ENCODE measurements at places on chromosomes 4 and X.

DNA sequence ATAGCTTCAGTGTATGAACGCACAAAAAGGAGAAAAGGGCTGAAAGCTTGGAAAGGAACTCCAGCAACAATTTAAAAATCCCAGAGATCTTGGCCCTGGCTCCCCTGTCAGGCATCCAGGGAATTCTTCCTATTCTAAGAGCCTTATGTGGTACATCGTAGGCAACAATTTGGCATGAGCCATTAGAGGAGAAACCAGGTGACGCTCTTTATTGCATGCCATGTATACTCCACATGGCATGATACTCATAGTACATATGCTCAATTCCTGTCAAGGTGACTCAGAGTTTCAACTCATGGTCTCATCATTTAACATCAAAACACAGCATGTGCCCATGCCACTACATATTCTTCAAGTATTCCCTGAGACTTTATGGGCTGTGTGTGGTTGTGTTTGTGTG, 191.3 kb downstream of the OR13H1 start:
- H3K27ac ChIP-seq = no peak overlapping the region
- no peaks in the 10 kb centered on the region for H3K4me1 ChIP-seq
- no peak overlapping the region for H3K4me3 ChIP-seq
- H3K36me3 ChIP-seq = peaks cover 30% of the 10 kb centered on the region

DNA sequence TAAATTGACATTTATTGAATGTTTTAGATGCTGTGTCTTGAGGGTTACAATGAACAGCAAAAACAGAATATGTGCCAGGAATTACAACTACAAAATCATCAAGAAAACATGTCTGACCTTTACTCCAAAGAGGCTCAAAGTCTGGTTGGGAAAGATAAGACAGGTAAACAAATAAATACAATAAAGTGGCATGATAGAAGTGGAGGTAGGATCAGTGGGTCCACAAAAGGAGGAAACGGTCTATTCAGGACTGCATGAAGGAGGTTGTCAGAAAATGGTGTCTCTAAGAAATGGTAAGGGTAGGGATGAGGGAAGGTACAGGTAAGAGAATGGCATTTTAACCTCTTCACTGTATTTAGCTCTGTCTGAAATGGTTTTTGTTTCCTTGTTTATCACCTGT, 3.8 kb downstream of the ARHGEF38 start:
- H3K4me3 ChIP-seq = no peak overlapping the region
- H3K36me3 ChIP-seq = no peaks in the 10 kb centered on the region
- no peak for DNase-seq
- peaks cover 6% of the 10 kb centered on the region for H3K27me3 ChIP-seq
- no peak overlapping the region for H3K27ac ChIP-seq

GRCh38 chr4:129583868-129584267, 487.9 kb downstream of the C4orf33 start:
- no peak overlapping the region for H3K4me3 ChIP-seq
- no peaks in the 10 kb centered on the region for H3K27me3 ChIP-seq
- no peaks in the 10 kb centered on the region for H3K36me3 ChIP-seq
- H3K4me1 ChIP-seq = no peaks in the 10 kb centered on the region

DNA sequence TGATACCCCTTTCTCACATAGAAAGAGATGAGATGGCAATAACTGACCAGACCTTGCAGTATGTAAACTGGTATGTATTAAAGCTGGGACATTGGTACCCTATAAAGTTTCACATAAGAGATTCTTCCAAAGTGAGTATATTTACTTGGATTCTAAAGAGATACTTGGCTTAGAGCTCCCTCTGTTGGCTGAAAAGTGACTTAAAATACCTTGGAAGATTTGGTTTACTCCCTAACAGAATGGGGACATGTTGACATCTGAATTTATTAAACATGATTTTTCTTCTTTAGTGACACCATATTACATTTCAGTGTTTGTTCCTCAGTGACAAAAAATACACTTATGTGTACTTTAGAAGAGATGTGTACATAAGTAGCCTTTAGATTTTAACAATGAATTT, 47.9 kb upstream of the RGN start:
- H3K36me3 ChIP-seq = no peaks in the 10 kb centered on the region
- H3K27ac ChIP-seq = no peak overlapping the region
- DNase-seq = no peak
- H3K4me3 ChIP-seq = no peak overlapping the region
- no peaks in the 10 kb centered on the region for H3K27me3 ChIP-seq
- H3K4me1 ChIP-seq = no peaks in the 10 kb centered on the region

- H3K4me3 ChIP-seq = no peak overlapping the region
- H3K27me3 ChIP-seq = no peaks in the 10 kb centered on the region
- no peaks in the 10 kb centered on the region for H3K36me3 ChIP-seq
- peaks cover 3% of the 10 kb centered on the region for H3K4me1 ChIP-seq
- DNase-seq = no peak
Measured at GRCh38 chrX:22184096-22184495, 88.6 kb upstream of the CBLL2 start.

DNA sequence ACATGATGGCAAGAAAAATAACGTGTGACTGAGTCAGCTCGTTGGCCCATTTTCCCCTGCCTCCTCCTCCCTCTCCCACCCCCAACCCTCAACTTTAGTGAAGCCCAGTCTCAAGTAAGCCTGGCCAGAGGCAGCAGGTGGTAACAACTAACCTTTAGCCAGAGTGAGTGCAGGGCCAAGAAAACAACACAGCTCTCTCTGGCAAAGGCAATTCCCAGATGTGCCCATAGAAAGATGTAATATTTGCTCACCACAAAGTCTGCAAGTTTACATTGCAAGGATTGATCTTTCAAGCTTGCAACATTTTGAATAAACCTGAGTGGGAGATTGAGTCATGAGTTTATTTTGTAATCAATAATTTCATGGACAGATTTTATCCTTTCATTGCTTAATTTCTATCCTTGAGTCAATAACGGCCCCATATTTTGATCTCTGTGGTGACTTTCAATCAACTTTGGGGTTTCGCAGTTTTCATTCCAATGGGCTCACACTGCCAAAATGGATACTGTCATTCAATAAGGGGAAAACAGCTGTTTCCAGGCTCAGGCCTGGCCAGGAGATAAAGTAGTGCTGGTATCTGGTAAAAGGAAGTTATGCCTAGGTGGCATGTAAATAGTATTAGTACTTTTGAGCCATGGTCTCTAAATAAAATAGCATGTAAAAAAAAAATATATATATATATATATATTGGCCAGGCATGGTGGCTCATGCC, 130.7 kb upstream of the TMEM164 start:
- no peak for DNase-seq
- no peak overlapping the region for H3K27ac ChIP-seq
- no peaks in the 10 kb centered on the region for H3K4me1 ChIP-seq
- no peak overlapping the region for H3K4me3 ChIP-seq

DNA sequence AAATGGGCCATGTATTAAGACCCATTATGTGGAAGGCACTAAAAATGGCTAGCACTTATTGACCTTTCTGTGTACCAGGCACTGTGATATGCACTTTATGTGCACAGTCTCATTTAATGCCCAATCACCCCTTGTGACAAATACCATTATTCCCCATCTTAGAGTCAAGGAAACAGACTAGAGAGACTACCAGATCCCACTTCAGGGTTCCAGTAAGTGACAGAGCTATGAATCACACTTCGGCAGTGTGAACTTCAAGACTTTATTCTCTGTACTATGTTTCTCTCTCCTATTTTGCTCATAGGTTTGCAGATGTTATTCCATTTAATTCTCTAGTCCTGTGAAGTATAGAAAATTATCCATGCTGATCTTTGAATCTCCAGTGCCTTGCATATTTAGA, 107.0 kb downstream of the NFKB1 start:
- H3K4me1 ChIP-seq = peaks cover 72% of the 10 kb centered on the region
- DNase-seq = no peak
- no peak overlapping the region for H3K27ac ChIP-seq

GRCh38 chrX:13684361-13684760, 4.6 kb upstream of the RAB9A start:
- no peak overlapping the region for H3K4me3 ChIP-seq
- no peak overlapping the region for H3K27ac ChIP-seq
- no peak for DNase-seq
- H3K27me3 ChIP-seq = no peaks in the 10 kb centered on the region

DNA sequence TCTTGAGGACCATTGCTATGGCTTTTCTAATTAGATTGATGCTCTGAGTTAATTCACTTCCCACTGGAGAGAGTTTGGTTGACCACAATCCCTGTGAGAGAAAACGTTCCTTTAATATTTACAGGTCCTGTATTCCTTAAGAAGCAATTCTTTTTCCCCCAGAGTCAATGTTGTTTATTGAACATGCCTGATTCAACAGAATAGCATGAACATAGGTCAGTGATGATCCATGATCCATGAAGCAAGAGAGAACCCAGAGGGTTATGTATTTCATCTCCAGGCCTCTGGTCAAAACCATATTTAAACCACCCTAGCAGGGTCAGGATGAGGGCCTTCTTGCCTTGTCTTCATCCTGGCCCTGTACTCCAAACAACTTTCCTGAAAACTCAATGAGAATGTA, 39.4 kb upstream of the EFHC2 start:
- H3K27ac ChIP-seq = no peak overlapping the region
- H3K27me3 ChIP-seq = no peaks in the 10 kb centered on the region
- no peak overlapping the region for H3K4me3 ChIP-seq

GRCh38 chr4:102717448-102718092, 43.2 kb downstream of the MANBA start:
- H3K4me1 ChIP-seq = peaks cover 6% of the 10 kb centered on the region
- H3K4me3 ChIP-seq = no peak overlapping the region
- no peaks in the 10 kb centered on the region for H3K27me3 ChIP-seq
- no peak overlapping the region for H3K27ac ChIP-seq
- no peak for DNase-seq
- H3K36me3 ChIP-seq = peaks cover 31% of the 10 kb centered on the region

- H3K4me1 ChIP-seq = peaks cover 19% of the 10 kb centered on the region
- H3K27me3 ChIP-seq = no peaks in the 10 kb centered on the region
- DNase-seq = no peak
Measured at GRCh38 chr4:102492531-102493241, 8.5 kb upstream of the NFKB1 start.

DNA sequence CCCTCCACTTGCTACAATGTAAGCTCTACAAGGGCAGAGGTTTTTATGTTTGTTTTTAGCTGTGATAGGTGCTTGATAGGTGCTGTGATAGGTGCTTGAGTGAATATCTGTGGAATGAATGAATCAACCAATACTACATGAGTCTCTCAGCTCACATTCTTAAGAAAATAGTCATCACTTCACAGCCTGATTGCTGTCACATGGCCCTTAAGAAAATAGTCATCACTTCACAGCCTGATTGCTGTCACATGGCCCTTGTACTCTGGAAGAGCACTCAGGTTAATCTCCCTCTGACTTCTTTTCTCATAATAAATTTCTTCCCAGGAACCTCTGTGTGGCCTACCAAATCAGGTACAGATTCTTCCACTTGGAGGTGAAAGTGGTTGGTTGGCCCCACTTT, 335.2 kb downstream of the TENM3 start:
- no peak overlapping the region for H3K27ac ChIP-seq
- no peaks in the 10 kb centered on the region for H3K27me3 ChIP-seq
- no peak for DNase-seq
- no peaks in the 10 kb centered on the region for H3K4me1 ChIP-seq

GRCh38 chrX:146278381-146278780, 460.8 kb downstream of the SLITRK2 start:
- no peak overlapping the region for H3K4me3 ChIP-seq
- H3K4me1 ChIP-seq = no peaks in the 10 kb centered on the region
- no peaks in the 10 kb centered on the region for H3K27me3 ChIP-seq
- no peak overlapping the region for H3K27ac ChIP-seq
- no peaks in the 10 kb centered on the region for H3K36me3 ChIP-seq
- DNase-seq = no peak

- peaks cover 8% of the 10 kb centered on the region for H3K4me1 ChIP-seq
- H3K27me3 ChIP-seq = no peaks in the 10 kb centered on the region
- H3K36me3 ChIP-seq = no peaks in the 10 kb centered on the region
- H3K4me3 ChIP-seq = peak overlapping the region; percentile 92
Measured at GRCh38 chrX:64394059-64394873, 986 bp downstream of the MTMR8 start.

GRCh38 chr4:56871371-56871866, 36.3 kb upstream of the REST start:
- no peak for DNase-seq
- no peak overlapping the region for H3K4me3 ChIP-seq

GRCh38 chr4:127414951-127415606, 217.7 kb upstream of the INTU start:
- no peak for DNase-seq
- H3K27me3 ChIP-seq = no peaks in the 10 kb centered on the region
- no peaks in the 10 kb centered on the region for H3K4me1 ChIP-seq
- no peaks in the 10 kb centered on the region for H3K36me3 ChIP-seq
- no peak overlapping the region for H3K27ac ChIP-seq
- no peak overlapping the region for H3K4me3 ChIP-seq

DNA sequence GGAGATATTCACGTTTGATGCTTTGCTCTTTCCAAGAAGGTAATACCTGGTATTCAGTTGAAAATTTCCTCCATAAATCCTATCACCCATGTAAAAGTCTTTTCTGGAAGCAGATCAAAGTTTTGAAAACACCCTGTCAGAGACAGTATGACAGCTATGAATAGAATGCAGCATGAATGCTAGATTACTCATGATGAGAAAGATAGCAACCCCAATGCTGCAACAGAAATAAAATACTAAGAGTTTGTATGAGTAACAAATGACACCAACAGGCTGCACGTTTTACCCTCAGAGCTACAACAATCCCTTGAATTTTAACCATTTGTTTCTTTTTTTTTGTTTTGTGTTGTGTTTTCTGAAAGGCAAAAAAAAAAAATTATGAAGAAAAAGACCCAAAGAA, 108.6 kb downstream of the ARHGAP6 start:
- DNase-seq = no peak
- no peaks in the 10 kb centered on the region for H3K36me3 ChIP-seq
- H3K27ac ChIP-seq = no peak overlapping the region
- peaks cover 2% of the 10 kb centered on the region for H3K27me3 ChIP-seq
- H3K4me3 ChIP-seq = no peak overlapping the region

DNA sequence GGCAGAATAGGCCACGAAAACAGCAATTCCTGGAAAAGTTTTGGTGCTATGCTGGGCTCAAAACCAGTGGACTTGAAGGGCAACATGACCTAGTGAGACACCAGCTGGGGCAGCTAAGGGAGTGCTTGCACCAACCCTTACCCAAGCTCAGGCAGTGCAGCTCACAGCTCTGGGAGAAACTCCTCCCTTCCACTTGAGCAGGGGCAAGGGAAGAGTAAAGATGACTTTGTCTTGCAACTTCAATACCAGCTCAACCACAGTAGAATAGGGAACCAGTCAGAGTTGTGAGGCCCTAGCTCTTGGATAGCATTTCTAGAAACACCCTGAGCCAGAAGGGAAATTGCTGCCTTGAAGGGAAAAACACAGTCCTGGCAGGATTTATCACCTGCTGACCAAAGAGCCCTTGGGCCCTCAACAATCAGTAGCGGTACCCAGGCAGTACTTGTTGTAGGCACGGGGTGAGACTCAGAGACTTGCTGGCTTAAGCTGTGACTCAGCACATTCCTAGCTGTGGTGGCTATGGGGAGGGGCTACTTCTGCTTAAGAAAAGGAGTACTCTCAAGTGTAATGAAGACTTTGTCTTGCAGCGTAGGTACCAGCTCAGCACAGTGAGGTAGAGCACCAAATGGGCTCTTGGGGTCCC, 19.7 kb upstream of the ABCG2 start:
- H3K27ac ChIP-seq = no peak overlapping the region
- no peak overlapping the region for H3K4me3 ChIP-seq
- H3K36me3 ChIP-seq = no peaks in the 10 kb centered on the region
- no peak for DNase-seq
- H3K27me3 ChIP-seq = no peaks in the 10 kb centered on the region

Data from activated T-helper 2 cell treated with anti-CD3 and anti-CD28 coated beads, Interferon-gamma antibody, Interleukin-2, Interleukin-4, amounts not matched to agents 10 μg/mL and 5 μg/mL and 100 μg/mL, durations not matched to agents 14 hours and 24 hours and 36 hours (primary cell).